ENCODE measurements at places on chromosomes 3 and 15.

DNA sequence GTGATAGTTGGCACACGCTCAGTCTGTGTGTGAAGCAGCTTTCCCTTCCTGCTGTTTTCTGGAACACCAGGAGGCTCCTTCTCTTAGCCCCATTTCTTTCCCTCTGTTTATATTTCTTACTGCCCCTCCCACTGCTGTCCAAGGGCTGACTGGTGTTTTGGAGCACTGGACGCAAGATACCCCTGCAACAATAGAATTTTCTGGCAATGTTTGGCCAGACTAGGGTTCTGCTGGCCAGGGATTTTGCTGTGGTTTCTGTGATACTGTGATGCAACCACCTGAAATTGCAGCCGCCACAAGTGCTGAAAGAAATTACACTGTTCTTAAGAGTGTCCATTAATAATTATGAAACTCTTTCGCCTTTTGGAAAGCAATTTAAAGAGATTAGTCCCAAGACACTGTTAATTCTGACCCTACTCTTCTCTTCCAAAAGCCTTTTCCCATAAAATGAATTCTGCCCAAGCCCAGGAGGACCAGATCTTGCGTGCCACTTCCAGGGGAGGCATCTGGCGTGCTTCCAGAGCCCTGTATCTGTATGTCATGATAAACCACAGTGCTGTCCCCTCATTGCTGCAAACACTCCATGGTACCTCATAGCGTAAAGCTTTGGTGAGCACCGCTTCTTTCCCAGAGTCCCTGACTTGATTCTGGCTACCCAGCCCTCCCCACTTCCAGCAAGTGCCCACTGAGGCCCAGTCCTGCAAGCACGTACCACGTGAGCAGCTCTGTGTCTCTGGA is 159.4 kb upstream of the CHRM5 start:
- DNase-seq = peak; percentile 79

GRCh38 chr3:123270818-123271217 is 69.1 kb downstream of the SEC22A start:
- no peak for DNase-seq

DNA sequence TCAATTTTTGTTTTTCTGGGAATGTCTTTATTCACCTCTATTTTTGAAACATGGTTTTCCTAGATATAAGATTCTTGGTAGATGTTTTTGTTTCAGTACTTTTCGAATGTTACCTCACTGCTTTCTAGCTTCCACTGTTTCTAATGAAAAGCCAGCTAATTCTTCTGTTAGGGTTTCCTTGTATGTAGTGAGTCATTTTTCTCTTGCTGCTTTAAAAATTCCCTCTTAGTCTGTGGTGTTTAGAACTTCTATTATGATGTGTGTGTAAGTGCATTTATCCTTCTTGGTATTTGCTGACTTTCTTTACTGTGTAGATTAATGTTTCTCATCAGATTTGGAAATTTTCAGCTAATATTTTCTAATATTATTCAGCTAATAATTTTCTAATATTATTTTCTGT is 151.1 kb upstream of the OSTN start:
- no peak for DNase-seq

GRCh38 chr3:33879540-33879939 is 81.1 kb downstream of the PDCD6IP start:
- DNase-seq = no peak

DNA sequence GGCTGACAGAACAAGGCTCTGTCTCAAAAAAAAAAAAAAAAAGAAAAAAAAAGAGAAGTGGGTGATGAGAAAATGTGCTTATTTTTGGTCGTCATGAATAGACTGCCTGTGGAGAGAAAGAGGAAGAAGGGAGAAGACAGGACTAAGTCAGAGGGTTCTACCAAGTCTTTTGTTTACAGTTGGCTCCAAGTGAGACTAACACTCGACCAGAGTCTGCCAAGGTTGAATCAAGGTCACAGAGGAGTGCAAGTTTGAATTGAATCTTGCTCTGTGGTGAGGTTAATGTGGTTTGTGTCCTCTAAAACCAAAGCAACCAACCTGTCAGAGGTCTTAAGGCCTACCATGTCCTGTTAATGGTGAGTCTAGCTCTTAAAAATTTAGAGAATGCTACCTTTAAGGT is 334.1 kb upstream of the GRM7 start:
- peak; percentile 6 for DNase-seq

DNA sequence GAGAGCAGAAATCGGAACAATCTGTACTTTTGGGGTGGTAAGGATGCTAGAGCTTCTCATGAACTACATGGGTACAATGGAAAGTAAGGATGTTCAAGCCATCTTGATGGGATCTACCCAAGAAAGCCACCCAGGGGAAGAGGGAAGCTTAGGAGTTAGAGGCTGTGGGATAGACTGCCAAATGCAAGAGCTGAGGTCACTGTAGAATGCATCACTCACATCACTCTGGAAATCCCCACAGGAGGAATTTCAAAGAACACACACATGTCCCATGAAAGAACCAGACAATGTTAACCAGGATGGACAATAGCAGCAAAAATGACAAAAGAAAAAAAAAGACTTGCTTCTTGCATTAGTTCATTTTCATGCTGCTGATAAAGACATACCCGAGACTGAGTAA is 32.8 kb upstream of the UBE2E2 start:
- no peak for DNase-seq

DNA sequence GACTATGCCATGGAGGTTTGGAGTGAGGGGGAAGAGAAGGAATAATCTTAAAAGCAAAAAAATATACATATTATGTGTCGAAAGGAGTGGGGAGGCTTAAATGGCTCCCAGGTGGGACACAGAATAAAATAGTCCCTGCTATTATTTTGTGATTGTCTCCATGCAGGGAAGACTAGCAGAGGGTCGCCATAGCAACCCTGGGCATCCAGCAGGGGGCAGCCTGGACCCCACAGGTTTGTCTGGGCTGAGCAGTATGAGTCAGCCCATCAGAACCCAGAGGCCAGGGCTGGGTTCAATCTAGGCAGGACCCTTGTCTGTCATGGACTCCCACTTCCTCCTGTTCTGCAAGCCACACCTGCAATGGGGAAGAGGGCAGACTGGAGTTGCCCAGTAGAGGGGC is 17.6 kb upstream of the LINGO1 start:
- peak; percentile 66 for DNase-seq

- no peak for DNase-seq
Observed at GRCh38 chr15:42973114-42973513, 52.5 kb upstream of the TTBK2 start.

- DNase-seq = no peak
Observed at GRCh38 chr15:34496207-34496995, 58.8 kb upstream of the GOLGA8A start.

DNA sequence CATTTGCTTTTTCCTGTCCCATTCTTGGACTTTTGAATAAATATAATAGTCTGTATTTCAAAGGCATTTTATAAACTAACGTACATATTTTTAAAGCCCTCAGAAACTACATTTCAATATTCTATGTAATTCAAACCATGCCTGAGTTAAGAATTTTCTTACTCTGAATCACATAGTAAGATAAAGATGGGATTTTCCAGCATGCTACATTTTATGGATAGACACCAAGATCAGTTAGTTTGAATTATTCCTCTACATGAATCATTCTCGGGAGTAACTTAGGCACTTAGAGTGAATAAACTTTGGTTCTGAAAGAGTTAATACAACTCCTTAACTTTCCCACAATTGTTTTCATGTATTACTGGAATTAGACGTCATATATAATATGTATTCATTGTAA is 713.3 kb upstream of the CBLB start:
- DNase-seq = no peak

DNA sequence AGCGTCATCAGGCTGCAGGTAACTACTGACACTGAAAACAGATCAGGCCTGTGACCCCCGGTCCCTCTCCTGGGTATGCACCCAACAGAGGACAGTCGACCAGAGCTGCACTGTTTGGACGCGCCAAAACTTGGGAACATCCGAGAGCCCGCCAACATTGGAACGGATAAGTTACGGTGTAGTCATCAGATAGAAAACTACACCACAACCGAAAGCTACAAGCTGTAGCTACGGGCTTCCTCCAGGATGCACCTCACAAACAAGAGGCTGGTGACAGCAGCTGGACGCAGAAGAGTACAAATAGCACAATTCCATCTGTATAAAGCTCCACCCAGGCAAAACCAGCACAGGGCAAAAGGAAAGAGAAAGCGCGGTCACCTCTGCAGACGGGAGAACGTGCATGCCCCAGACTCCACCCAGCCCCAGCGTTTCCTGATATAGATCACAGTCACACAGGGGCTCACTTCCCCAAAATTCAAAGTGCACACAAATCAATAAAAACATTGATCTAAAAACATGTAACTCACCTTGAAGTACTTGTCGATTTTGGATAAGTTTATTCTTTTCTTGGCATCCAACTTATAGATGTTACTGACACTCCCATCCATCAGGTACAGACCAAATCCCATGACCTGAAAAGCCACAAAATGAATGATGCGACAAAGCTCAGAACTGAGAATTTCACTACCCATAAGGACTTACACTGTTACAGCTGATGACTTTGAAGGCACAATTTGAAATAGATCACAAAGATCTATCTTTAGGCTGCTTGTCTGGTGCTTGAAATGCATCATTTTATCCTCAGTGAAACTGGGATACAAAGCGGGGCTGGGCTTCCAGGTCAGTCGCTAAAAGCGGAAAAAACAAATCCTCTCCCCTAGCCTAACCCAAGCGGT is 43.3 kb downstream of the CYFIP1 start:
- peak; percentile 15 for DNase-seq

Data from hematopoietic multipotent progenitor cell treated with erythropoietin and hydrocortisone succinate and interleukin-3 and kit ligand, for 6 days (in vitro differentiated cells).